ENCODE measurements at places on chromosomes 2 and 18.

DNA sequence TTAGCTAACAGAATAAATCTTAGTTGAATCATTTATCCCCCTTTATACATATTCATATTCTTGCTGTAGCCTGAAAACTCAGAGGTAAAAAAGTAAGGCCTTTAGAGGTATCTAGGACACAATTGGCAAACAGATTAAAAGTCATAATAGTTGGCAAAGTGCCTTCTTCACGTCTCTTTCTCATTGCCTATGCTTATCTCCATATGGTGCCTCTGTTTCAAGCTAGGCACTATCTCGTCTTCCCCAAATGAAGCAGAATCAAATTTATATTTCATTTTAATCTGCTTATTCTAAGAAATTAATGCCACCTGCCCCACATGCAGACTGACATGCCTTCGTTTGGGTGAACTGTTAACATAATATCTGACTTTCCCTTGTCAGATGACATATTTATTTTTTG lies 245.4 kb downstream of the CDH2 start:
- no peak for DNase-seq

GRCh38 chr18:31828613-31829012 lies 67.9 kb upstream of the SLC25A52 start:
- DNase-seq, result no peak

- DNase-seq, result no peak
Measured at GRCh38 chr18:36139245-36139644, 9.5 kb downstream of the ELP2 start.

GRCh38 chr2:46679761-46680160 lies 200.4 kb downstream of the TMEM247 start:
- DNase-seq, result no peak

DNA sequence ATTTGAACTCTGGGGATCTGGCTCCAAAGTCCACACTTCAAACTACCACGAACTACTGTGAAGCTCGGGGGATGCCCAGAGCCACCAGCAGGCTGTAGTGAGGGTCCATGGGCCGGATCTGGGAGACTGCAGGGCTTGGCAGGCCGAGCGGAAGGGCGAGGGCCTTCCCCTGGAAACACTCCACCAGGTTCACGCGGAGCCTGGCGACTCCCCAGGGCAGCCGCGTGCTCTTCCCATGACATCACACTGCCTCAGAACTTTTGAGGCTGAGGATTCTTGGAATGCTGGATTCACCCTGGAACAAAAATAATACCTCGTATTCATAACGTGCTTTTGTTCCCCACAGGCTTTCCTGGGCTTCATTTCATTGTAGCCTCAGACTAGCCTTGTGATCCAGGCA lies 201.0 kb downstream of the SMAD7 start:
- DNase-seq, result no peak

- no peak for DNase-seq
Measured at GRCh38 chr18:46372670-46373069, 268.5 kb downstream of the HAUS1 start.

- DNase-seq, result no peak
Measured at GRCh38 chr2:67448648-67449047, 51.5 kb downstream of the ETAA1 start.

DNA sequence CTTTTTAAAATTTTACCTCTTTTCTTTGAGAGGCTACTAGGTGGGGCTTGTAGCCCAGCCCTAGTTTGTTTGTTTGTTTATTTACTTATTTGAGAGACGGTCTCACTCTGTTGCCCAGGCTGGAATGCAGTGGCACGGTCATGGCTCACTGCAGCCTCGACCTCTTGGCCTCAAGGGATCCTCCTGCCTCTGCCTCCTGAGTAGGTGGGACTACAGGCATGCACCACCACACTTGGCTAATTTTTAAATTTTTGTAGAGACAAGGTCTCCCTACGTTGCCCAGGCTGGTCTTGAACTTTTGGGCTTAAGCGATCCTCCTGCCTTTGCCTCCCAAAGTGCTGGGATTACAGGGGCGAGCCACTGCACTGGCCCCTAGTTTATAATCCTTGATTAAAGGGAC lies 35.0 kb downstream of the ERLEC1 start:
- DNase-seq, result no peak

GRCh38 chr2:169734169-169734847 lies 676 bp downstream of the KLHL23 start:
- no peak for DNase-seq

GRCh38 chr2:109125593-109126500 lies 3.2 kb upstream of the SH3RF3 start:
- DNase-seq, result no peak

DNA sequence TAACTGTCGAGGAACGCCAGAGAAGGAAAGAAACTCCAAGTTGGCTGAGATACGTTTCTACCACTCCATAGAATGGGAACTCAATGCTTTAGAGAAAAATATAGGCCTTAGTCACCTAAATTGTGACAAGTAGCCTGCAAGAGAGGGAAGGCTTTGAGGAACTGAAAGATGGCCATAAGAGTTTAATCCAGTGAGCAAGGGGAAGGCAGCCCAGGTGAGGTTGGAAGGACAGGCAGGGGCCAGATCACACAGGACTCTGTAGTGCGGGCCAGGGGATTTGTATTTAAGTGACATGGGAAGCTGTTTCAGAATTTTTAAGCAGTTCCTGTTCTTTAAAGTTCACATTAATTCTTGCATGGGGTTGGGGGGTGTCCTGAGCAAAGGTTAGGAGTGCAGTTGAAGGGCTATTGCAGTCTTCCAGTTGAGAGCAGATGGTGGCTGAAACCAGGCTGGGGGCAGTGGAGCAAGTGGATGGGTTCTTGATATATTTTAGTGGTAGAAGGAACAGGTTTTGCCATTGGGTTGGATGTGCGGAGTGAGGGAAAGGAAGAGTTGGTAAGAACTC lies 138.9 kb upstream of the PELI1 start:
- DNase-seq, result no peak

- DNase-seq, result peak; percentile 21
Measured at GRCh38 chr2:20013126-20013849, 820 bp upstream of the MATN3 start.

DNA sequence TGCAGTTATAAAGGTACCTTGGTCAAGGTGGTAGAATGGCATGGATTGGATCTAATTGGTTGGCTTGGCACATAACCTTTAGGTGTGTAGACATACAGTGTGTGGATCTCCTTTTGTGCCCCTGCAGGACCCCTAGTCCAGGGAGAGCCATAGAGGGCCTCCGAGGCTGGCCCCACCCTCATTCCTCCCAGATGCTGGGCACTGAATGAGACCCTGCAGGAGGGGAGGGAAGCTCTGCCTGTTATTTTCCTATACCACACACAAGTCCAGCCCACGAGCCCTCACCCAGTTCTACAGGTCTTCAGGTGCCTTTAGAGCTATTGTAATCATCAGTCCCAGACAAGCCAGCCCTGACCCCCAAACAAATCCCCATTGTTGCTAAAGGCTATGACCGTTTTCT lies 58.9 kb downstream of the KCNF1 start:
- DNase-seq, result no peak

DNA sequence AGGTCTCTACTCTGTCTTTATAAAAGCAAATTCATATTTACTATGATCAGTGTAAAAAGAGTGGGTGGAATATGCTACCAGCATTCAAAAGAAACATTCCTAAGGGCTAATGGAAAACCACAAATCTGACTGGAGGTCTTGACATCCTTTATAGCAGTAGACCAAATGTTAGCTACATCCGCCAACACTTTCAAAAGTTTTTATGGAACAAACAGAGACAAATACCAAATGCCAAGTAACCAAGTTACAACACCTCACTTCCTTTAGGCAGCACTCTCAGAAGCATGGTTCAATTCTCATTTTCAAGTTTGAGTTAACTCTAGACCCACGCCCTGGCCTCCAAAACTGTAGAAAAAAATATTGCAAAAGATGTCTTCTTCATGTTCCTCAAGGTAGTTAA lies 78.3 kb upstream of the SETBP1 start:
- DNase-seq, result no peak

DNA sequence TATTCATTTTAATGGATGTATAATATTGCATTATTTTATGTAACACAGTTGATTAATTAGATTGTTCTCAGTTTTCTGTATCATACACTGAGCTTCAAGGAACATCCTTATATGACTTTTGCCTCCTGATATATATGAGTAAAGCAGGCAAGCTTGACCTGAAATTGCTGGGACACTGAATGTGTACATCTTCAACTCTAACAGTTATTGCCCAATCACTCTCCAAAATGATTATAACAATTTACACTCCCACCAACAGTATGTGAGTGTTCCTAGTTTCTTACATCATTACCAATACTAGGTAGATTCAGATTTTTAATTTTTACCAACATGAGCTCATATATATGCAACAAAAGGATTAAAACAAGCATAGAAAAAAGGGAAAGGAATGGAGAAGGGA lies 379.4 kb downstream of the SETBP1 start:
- no peak for DNase-seq

GRCh38 chr2:223328578-223328977 lies 273.6 kb downstream of the SCG2 start:
- no peak for DNase-seq

All from kidney capillary endothelial cell (primary cell).